ENCODE measurements at places on chromosomes 16 and 17. TPM values are rescaled to one million over a fixed set of nuclear protein-coding genes. Genes with fewer than 3 reads are reported as not detected.

DNA sequence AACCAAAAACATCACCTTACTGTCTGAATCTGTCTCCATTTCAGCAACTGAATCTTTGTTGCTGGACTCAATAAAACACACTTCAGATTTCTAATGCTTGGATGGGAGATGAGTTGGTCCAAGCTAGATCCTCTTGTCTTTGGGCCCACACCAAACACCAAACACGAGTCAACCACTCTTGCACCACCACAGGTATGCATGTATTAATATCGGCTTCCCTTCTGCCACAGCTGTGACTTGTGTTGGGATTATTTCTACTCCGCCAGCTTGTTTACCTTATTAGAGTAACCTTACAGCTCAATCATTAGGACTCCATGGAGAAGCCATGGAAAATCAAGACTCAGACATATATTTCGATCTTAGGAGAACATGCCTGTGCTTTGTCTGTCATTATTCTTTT is 49.9 kb downstream of the XYLT1 start:
- DNase-seq, result no peak

GRCh38 chr16:58960484-58960883 is 226.4 kb upstream of the GOT2 start:
- no peak for DNase-seq

DNA sequence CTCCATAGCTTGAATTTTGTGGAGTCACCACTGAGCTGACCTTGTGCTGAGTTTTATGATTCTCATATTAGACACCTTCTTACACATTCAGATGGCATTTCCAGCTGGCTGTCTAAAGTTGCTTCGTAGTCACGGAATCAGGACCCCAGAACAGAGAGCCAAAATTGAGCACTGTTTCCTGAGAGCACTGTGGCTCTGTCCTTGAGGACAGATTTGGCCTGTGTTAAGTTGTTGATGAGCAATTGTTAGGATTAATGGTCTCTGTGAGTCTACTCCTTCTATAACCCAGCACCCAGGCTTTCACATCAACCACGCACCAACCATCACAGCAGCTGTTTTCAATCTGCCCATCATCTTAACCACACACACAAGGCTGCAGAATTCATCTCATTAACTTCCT is 277.5 kb upstream of the HSBP1 start:
- no peak for DNase-seq

- no peak for DNase-seq
Observed at GRCh38 chr16:80200079-80200478, 340.7 kb upstream of the DYNLRB2 start.

- DNase-seq, result peak; percentile 82
Observed at GRCh38 chr16:11640987-11641817, 27.1 kb upstream of the SNN start.

DNA sequence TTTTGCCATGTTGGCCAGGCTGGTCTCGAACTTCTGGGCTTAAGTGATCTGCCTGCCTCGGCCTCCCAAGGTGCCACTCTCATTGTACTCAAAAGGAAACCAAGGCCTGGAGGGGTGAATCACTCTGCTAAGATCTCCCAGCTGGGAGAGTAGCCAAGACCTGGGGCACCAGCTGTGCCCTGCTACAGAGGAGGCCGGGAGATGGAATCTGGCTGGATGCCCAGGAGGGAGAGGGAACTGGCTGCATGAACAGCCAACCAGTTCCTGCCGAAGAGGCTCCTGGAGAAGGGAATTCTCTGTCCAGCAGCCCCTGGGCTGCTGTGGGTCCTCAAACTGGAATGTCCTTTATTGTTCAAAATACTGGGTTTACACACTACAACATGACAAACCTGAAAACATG is 238.7 kb upstream of the CIBAR2 start:
- peak; percentile 99 for DNase-seq

GRCh38 chr16:51821527-51821926 is 670.5 kb upstream of the SALL1 start:
- no peak for DNase-seq

DNA sequence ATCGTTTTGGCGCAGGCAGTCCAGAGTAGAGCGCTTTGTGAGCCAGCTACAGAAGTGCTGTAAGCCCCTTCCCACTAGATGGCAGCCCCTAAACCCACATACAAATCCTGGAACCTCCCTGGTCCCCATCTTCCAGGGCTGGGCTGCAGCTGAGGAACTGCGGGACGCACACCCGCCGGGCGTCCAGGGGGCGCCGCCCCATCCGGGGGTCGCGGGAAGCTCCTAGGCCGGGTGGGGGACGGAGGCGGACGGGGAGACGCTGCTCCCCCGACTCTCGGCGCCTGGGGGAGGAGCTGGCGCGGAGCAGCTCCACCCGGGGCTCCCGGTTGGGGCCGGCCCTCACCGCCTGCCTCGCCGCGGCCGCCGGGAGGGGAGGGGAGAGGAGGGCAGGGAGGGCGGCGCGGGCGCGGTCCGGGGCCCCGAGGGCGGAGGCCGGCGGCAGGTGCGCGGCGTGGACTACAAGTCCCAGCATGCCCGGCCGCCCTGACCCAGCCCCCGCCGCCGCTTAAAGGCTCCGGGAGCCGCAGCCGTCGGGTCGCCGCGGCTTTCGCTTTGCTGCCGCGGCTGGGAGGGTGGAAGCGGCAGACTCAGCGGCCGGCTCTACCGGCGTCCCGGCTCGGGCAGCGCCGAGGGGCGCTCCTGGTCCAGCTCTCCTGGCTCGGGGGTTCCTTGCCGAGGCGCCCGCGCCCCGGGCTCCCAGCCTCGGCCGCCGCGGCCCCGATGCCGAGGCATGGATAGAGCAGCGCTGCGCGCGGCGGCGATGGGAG is at the start of gene KSR1:
Gene KSR1, plus strand, starts transcription at position 535 of the 767 bp plus-strand sequence. Its CDS starts 196 bp downstream, at position 731.
- DNase-seq, result peak; percentile 93

DNA sequence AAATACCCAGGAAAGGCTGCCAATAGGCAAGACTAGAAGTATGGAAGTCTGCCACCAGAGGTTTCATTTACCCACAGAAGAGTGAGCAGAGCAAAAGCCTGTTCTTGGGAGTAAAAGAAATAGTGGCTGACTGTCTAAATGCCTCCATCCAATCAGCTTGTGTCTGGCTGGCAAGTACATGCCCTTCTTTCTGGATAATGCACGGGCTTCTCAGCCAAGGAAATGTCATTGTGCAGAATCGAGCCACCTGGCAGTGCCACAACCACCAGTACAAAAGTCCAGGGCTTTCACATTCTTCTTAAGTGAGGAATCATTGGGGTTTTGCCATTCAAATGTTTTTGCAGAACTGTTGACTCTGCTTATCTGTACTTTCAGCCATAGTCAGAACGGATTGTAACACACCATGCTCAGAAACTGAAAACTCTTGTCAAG is 10.1 kb upstream of the ERCC4 start:
- DNase-seq, result peak; percentile 88

DNA sequence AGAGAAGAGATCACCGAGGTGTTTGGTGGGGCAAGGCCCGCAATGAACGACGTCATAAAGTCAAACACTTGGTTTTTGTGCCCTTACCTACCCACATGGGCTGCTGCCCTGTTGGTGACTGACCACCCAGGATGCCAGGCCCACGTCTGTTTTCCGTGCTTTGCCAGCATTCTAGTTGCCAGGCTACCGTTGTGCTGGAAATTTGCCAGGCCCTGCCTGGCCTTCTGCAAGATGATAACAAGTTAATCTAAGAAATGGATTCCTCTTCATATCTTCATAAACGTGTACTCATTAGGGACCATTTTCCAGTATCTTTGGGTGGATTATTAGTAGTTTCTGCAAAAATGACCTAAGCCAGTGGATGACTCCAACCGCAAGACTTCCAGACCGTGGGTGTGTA is 35.4 kb downstream of the SLC6A4 start:
- DNase-seq, result no peak

DNA sequence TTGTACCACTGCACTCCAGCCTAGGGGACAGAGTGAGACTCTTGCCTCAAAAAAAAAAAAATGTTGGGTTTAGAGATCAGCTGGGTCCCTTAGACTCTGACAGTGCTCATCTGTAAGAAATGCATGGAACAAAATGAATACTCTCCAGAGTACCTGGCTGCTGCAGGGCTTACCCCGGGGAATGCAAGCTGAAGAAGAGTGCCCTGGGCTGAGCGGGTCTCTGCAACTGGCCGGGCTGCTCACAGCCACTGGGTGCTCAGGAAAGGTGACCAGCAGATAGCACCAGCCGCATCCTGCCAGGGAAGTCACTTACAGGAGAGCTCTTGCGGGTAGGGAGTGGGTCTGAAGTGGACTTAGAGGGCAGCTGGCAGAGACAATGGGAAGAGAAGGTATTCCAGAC is 82.1 kb downstream of the GAS7 start:
- no peak for DNase-seq

- peak; percentile 56 for DNase-seq
Observed at GRCh38 chr17:46979147-46979863, at the start of gene RPRML. Gene RPRML (minus strand): TSS chr17:46979253. CDS start chr17:46979007, 246 bp downstream.

DNA sequence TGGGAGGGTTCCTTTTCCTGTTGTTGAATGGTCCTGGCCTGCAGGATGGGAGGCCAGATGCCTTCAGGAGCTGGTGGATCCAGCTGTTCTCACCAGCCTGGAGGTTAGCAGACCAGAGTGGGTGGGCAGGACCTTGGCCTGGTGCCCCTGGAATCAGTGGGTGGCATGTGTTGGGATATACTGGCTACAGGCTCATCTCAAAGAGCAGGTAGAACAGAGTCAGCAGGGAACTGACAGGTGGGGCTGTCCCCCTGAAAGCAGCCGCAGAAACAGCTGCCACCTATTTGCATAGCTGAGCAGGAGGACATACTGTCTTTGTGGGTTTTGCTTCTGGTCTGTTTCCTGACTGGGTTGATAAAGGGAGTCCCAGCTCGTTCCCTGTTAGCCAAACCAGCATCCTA is 144.1 kb downstream of the RAB11FIP4 start:
- no peak for DNase-seq

GRCh38 chr17:32289471-32290070 is 23.9 kb downstream of the RHBDL3 start:
- no peak for DNase-seq

- DNase-seq, result no peak
Observed at GRCh38 chr16:86243123-86243473, 267.2 kb upstream of the FOXF1 start.

- DNase-seq, result no peak
Observed at GRCh38 chr17:8503807-8504206, 68.1 kb downstream of the NDEL1 start.

- no peak for DNase-seq
Observed at GRCh38 chr16:85716022-85716679, 27.4 kb upstream of the GINS2 start.

DNA sequence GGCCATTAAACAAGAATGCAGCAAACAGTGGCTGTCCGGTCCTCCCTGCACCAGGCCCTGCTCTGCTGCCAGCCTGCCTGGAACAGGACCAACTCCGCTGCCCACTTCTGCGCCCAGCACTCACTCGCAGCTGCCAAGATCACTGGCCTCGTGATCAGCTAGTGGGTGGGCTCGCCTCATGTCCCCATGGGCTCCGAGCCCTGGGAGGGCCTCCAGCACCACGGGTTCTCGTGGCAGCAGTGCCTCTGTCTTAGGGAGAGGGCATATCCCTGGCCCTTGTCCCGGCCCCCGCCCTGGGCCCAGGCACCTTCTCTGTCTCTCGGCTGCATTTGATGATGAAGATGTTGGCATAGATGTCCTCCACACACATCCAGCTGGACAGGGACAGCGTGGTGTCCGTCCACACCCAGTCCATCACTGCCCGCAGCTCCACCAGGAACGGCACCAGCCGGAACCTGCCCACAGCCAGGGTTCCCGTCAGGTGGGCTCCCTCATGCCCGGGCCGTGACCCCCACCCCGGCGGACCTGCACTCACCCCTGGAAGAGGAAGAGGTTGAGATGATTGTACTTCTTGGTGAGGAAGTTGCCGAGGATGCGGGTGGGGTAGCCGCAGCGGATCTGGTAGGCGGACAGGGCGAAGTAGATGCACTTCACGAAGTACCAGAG is 13.1 kb downstream of the CTU2 start:
- DNase-seq, result peak; percentile 28

DNA sequence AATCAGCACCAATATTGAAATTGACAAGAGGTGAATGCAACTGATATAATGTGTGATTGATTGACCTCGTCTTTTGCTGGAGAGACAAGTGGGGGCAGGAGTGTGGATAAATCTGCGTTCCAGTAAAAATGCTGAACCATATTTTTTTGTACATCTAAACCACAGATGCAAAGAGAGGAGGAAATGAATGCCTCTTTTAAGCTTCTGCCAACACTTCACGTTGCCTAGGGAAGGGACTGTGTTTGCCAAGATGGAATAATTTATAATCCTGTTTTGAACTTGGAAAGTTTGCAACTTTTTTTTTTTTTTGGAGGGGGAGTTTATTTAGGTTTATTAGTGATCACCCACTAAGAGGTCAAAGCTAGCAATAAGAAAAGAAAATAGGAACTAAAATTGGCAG is 288.2 kb upstream of the EEF2KMT start:
- DNase-seq, result peak; percentile 8

DNA sequence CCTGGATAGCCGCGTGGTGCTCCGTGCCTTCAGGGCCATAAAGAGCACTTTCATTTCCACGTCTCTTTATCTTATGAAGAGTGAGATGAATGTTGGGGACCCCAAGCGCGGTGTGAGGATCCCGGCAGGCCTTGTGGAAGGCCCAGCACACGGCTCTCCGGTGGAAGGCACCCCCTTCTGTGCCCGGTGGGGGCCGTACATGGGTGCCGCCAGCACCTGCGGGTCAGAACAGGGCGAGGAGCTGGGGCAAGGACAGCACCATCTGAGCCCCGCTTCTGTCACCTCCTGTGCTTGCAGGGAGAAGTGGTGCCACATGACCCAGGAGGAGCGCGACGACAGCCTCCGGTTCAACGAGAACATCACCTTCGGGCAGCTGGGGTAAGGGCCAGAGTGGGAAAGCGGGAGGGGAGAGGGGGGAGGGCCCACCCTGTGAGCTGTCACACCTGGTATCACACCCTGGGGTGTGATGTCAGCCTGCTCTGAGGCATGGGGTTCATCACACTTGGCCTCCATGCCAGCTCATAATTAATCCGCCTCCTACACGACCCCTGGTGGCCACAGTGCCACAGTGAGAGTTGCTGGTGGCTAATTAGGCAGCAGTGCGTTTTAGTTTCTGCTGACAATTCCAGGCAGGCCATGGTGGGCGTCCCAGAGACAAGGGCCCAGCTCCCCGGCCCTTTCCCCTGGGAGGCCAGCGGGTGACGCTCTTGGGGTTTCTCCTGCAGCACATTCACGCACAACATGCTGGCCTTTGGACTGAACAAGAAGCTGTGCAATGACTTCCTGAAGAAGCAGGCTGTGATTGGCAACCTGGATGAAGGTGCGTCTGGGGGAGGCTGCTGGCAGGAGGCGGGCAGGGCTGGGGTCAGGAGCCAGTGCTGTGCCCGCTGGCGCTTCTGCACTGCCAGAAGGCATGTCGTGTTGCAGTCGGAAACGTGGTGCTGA is 25.7 kb downstream of the CIBAR2 start:
- peak; percentile 78 for DNase-seq

Gene ABCA5
- 52.8 TPM for total RNA-seq

Gene APOBR
- 0.92 TPM for total RNA-seq

Gene KLHL10
- 0.41 TPM for total RNA-seq

Gene TOM1L2
- 26.8 TPM for total RNA-seq

Gene KRT9
- not detected for total RNA-seq

Gene GAS2L2
- total RNA-seq, result not detected

Gene TSNAXIP1
- 1.1 TPM for total RNA-seq

Gene PRR29
- total RNA-seq, result 1.3 TPM

Gene CD300LB
- total RNA-seq, result 0.31 TPM

Gene NGFR
- 59.2 TPM for total RNA-seq

Gene ACSM3
- total RNA-seq, result 4.4 TPM
